ENCODE measurements at places on chromosomes 12 and 14.

GRCh38 chr14:67704484-67705089 lies 2.9 kb downstream of the RDH12 start:
- no peaks in the 10 kb centered on the region for H3K27me3 ChIP-seq
- no peak overlapping the region for H3K4me3 ChIP-seq
- no peaks in the 10 kb centered on the region for H3K4me1 ChIP-seq
- no peaks in the 10 kb centered on the region for H3K36me3 ChIP-seq
- H3K27ac ChIP-seq: no peak overlapping the region
- peak; percentile 47 for DNase-seq

DNA sequence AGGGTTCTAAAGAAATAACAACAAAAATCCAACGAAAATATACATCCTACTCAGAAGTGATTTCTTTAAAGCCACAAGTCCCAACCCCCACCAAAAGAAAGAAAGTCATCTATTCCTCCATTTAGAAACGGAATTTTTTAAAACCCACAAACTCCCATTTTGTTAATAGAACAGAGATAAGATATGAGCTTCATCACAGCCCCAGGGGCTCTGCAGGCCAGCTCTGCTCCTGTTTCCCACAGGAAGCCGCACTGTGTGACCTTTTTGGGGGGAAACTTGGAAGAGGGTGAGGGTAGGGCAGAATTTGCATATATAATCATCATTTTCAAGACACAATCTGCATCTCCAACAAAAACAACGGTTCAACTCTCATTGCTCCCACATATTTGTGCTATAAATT lies 2.8 kb downstream of the FBXL14 start:
- no peaks in the 10 kb centered on the region for H3K27me3 ChIP-seq
- peak overlapping the region; percentile 21 for H3K27ac ChIP-seq
- H3K4me3 ChIP-seq: peak overlapping the region; percentile 56
- no peak for DNase-seq
- H3K4me1 ChIP-seq: peaks cover 40% of the 10 kb centered on the region

- no peak overlapping the region for H3K4me3 ChIP-seq
- H3K36me3 ChIP-seq: no peaks in the 10 kb centered on the region
- H3K4me1 ChIP-seq: no peaks in the 10 kb centered on the region
- no peak overlapping the region for H3K27ac ChIP-seq
- DNase-seq: no peak
Observed at GRCh38 chr14:80278293-80279023, 67.2 kb upstream of the DIO2 start.

DNA sequence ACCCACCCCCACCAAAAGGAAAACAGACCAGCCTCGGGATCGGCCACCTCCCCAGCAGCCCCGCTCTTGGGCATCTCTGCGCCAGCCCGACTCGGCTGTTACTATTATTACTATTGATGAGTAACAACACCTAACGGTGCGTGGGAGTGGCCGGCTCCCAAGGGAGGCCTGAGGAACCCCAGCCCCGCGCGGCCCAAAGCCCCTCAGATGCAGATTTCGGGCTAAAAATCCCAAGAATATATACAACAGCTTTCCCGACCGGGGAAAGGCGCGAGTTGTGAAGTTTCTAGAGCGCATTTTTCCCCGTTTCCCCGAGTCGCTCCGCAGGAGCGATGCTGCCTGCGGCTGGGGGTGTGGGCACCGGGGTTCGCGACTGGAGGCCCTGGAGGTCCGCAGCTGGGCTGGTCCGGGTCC lies 565 bp downstream of the NT5DC3 start:
- H3K4me3 ChIP-seq: peak overlapping the region; percentile 96
- no peak for DNase-seq
- H3K36me3 ChIP-seq: no peaks in the 10 kb centered on the region
- no peaks in the 10 kb centered on the region for H3K27me3 ChIP-seq
- no peak overlapping the region for H3K27ac ChIP-seq
- peaks cover 16% of the 10 kb centered on the region for H3K4me1 ChIP-seq

DNA sequence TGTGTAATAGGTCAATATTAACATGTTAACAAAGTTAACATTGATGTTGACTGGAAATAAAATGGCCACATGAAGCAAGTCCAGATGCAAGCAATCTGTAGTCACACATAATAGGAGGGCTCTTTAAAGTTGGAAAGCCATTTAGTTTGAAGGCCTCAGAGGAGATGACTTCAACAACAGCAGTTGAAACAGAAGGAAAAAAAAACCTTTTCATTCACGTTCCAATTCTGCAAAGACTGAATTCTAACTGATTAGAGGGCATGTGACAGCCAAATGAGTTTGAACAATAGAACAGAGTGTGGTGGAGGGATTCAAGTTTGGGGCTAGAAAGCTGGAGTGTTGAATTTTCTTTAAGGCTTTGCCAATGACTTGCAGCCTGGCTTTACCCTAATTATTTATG lies 41.5 kb upstream of the DAAM1 start:
- H3K27ac ChIP-seq: no peak overlapping the region
- H3K4me3 ChIP-seq: no peak overlapping the region
- no peak for DNase-seq
- H3K36me3 ChIP-seq: no peaks in the 10 kb centered on the region

GRCh38 chr12:3222979-3223378 lies 145.8 kb downstream of the TSPAN9 start:
- DNase-seq: no peak
- no peak overlapping the region for H3K27ac ChIP-seq
- no peak overlapping the region for H3K4me3 ChIP-seq
- H3K36me3 ChIP-seq: no peaks in the 10 kb centered on the region

DNA sequence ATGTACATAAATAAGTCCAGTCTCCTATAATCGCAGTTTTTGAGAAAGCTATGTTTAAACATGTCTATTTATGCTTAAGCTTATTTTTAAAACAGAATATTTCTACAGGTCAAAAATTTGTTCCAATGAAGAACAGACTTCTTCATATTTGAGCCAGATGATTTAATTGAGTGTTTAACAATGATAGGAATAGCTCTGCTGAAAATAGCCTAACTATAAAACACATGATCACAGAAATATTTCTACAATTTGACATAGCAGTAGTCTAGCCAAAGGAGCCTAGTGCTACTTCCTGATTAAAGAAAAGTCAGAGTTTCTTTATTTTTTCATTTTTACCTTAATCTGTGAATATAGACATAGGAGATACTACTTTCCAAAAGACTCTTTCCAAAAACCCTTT lies 29.4 kb downstream of the DCP1B start:
- no peak for DNase-seq
- H3K4me1 ChIP-seq: no peaks in the 10 kb centered on the region
- no peaks in the 10 kb centered on the region for H3K36me3 ChIP-seq
- H3K27me3 ChIP-seq: no peaks in the 10 kb centered on the region
- H3K27ac ChIP-seq: no peak overlapping the region

DNA sequence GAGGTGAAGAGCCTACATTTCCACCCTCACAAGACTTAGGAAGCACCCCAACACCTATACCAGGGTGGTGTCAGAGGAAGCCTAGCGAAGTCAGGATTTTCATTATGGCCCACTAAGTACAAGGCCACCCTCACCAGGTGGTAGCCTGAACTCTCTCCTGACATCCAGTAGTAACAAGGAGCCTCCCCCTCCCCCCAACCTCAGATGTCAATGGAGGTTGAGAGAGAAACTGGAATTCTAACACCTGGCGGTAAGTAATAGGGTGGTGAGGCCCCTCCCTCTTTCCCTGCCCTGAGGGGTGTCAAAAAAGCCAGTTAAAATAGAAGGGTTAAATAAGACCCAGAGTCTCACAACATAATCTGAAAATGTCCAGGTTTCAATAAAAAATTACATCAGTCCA lies 37.6 kb downstream of the SINHCAF start:
- H3K4me1 ChIP-seq: no peaks in the 10 kb centered on the region
- no peak overlapping the region for H3K4me3 ChIP-seq
- H3K27me3 ChIP-seq: no peaks in the 10 kb centered on the region
- H3K36me3 ChIP-seq: peaks cover 16% of the 10 kb centered on the region
- H3K27ac ChIP-seq: no peak overlapping the region

DNA sequence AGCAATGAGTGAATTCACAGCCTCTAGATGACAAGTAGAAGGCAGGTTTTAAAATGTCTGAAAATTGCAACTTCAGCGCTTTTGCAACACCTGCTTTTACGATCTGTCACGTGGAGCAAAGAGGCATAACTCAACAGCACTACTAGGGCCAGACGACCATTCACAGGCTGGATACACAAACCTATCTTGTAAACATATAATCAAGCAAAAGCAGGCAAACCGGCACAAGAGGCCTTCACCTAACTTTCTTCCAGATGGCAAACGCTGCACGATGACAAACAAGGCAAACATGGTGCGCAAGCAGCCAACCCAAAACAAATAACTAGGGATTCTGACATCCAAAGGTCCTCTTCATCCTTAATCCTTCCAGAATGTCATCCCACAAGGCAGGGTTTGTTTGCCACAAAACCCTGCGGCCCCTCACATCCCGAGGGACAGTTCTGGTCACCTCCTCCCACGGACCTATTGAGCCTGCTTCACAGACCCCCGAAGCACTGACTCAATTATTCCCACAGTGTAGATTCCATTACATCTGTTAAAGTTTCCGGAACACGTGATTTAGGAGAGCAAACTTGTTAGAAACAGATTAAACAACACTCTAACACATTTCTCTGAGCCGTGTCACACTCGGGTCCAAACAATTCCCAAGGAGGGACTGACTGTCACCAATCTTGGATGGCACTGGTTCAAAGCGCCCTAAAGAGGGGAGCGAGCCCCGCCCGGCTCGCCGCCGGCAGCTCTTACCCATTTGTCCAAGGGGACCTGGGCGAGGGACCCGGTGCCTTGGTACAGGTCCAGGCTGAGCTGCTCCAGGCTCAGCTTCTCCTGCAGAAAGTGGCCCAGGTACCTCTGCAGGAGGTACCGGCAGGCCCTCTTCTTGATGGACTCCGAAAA lies 823 bp downstream of the ATG2B start:
- peak overlapping the region; percentile 73 for H3K4me3 ChIP-seq
- no peaks in the 10 kb centered on the region for H3K27me3 ChIP-seq
- H3K36me3 ChIP-seq: no peaks in the 10 kb centered on the region
- H3K27ac ChIP-seq: peak overlapping the region; percentile 65
- peak; percentile 61 for DNase-seq

DNA sequence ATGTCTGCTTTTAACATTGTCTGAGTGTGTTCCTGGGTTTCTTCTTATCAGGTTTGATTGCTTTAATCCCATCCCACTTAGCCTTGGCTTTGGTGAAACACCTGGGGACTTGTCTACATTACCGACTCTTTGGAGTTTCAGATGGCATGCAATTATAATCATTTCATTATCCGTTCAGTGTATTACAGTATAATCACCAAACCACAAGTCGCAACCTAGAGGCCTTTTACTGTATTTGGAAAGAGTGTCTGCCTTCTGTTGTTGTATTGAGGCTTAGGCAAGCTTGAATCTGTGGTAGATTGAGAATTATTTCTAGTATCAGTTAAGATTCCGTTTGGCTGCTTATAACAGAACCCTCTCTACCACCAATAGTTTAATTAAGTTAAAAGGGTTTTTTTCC lies 103.9 kb downstream of the TGFB3 start:
- DNase-seq: no peak
- H3K27ac ChIP-seq: no peak overlapping the region
- H3K27me3 ChIP-seq: no peaks in the 10 kb centered on the region
- H3K4me1 ChIP-seq: peaks cover 15% of the 10 kb centered on the region
- no peak overlapping the region for H3K4me3 ChIP-seq

- H3K27me3 ChIP-seq: no peaks in the 10 kb centered on the region
- no peaks in the 10 kb centered on the region for H3K4me1 ChIP-seq
- H3K27ac ChIP-seq: no peak overlapping the region
Observed at GRCh38 chr14:36675581-36675980, 13.9 kb downstream of the PAX9 start.

DNA sequence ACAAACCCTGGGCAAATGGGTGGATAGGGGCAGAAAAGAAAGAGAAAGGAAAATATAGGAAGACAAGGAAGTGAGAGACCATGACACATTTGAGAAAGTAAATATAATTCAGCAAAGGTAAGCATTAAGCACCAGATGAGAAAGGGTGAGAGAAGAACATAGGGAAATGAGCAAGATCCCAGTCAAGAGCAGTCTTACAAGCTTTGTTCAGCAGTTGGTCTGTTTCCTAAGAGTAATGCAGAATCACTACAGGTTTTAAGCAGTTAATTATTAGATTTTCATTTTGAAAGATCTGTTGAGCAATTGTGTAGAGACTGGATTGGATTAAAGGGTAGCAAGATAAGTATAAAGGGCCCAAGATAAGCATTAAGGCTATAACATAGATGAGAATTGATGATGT lies 146.3 kb downstream of the PLCZ1 start:
- no peak for DNase-seq
- no peak overlapping the region for H3K4me3 ChIP-seq
- no peaks in the 10 kb centered on the region for H3K27me3 ChIP-seq
- H3K4me1 ChIP-seq: no peaks in the 10 kb centered on the region

DNA sequence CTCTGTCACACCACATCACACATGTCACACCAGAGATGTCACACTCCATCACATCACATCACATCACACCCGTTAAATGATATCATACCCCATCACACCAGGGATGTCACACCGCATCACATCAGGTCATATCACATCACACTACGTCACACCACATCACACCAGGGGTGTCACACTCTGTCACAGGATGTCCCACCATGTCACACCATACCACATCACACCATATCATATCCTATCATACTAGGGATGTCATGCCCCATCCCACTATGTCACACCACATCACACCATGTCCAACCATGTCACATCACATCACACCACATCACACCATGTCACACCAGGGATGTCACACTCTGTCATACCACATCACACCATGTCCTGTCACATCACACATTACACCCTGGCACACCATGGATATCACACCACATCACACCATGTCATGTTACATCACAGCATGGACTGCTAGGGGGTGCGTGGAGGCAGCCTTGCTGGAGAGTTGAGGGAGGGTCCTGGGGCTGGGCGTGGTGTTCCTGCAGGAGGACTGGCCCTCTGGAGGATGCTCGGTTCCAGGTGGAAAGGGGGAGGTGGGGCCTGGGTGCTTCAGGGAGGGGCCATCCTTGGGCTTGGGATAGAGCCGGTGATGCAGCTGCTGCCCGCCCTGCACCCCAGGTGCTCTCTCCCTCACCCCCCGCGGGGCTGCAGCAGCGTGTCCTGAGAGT lies 134.6 kb downstream of the TMEM121 start:
- H3K4me1 ChIP-seq: no peaks in the 10 kb centered on the region
- no peak overlapping the region for H3K4me3 ChIP-seq
- no peak for DNase-seq

DNA sequence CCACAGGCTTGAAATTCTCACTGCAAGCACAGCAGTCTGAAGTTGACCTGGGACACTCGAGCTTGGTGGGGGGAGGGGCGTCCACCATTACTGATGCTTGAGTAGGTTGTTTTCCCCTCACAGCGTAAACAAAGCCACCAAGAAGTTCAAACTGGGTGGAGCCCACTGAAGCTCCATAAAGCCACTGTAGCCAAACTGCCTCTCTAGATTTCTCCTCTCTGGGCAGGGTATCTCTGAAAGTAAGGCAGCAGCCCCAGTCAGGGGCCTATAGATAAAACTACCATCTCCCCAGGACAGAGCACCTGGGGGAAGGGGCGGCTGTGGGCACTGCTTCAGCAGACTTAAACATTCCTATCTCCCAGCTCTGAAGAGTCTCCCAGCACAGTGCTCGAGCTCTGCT lies 31.7 kb upstream of the ST8SIA1 start:
- no peaks in the 10 kb centered on the region for H3K36me3 ChIP-seq
- DNase-seq: no peak
- H3K4me3 ChIP-seq: no peak overlapping the region

Measured in MM.1S (cell line).